ENCODE measurements at places on chromosomes 7 and 10. TPM values are rescaled to one million over a fixed set of nuclear protein-coding genes. Genes with fewer than 3 reads are reported as not detected.

The MLXIPL gene
- 9.3 TPM for total RNA-seq

The WASL gene
- 50.6 TPM for total RNA-seq

The ITPRID1 gene
- not detected for total RNA-seq

The NAMPT gene
- 117 TPM for total RNA-seq

The ASB10 gene
- 3.4 TPM for total RNA-seq

The PHF14 gene
- 75.2 TPM for total RNA-seq

The ADGRA1 gene
- total RNA-seq, result 1.2 TPM

The NUTM2E gene
- 0.76 TPM for total RNA-seq

The MEIG1 gene
- total RNA-seq, result not detected

The CLCN1 gene
- total RNA-seq, result 3.9 TPM

The SLC29A4 gene
- 11.3 TPM for total RNA-seq

The GSTO2 gene
- 13.5 TPM for total RNA-seq

The TMEM196 gene
- not detected for total RNA-seq

The ARHGAP12 gene
- total RNA-seq, result 46.0 TPM

The LOXL4 gene
- total RNA-seq, result 5.0 TPM

The HOXA3 gene
- total RNA-seq, result 77.4 TPM

The ANXA8 gene
- total RNA-seq, result 0.18 TPM

The GRM3 gene
- 0.18 TPM for total RNA-seq

The CALY gene
- not detected for total RNA-seq

The SAMD9L gene
- total RNA-seq, result 6.0 TPM

The GRID1 gene
- 2.7 TPM for total RNA-seq

The IL2RA gene
- total RNA-seq, result 1.5 TPM

The TRPV5 gene
- total RNA-seq, result 1.1 TPM

The SEMA3C gene
- total RNA-seq, result 139 TPM

The AKR1E2 gene
- total RNA-seq, result 24.2 TPM

The EMX2 gene
- total RNA-seq, result 20.0 TPM

The TRIM73 gene
- total RNA-seq, result 6.3 TPM

The COX19 gene
- total RNA-seq, result 11.7 TPM

The LBX1 gene
- total RNA-seq, result 1.5 TPM

The AKR1C4 gene
- not detected for total RNA-seq

The ADAM12 gene
- 54.4 TPM for total RNA-seq

The PIP gene
- total RNA-seq, result not detected

The ZNF12 gene
- total RNA-seq, result 27.8 TPM

The SPDYE3 gene
- total RNA-seq, result not detected

The ERVW-1 gene
- not detected for total RNA-seq

The COBL gene
- total RNA-seq, result 22.5 TPM

The OR6V1 gene
- not detected for total RNA-seq

The FOXI2 gene
- total RNA-seq, result 0.47 TPM

The TDRD1 gene
- total RNA-seq, result 0.06 TPM

The TEX36 gene
- not detected for total RNA-seq

The ELN gene
- total RNA-seq, result 108 TPM

The CTNNA3 gene
- total RNA-seq, result 21.2 TPM

The CASTOR2 gene
- total RNA-seq, result 24.0 TPM

The LGI1 gene
- 3.6 TPM for total RNA-seq

The GATA3 gene
- 26.7 TPM for total RNA-seq

The ZNF503 gene
- 72.3 TPM for total RNA-seq

The TLX1 gene
- total RNA-seq, result not detected

The WNT2 gene
- total RNA-seq, result 0.47 TPM
